ENCODE measurements at places on chromosomes 1 and 21. TPM values are rescaled to one million over a fixed set of nuclear protein-coding genes. Genes with fewer than 3 reads are reported as not detected.

Gene PTPRC
- 946 TPM for total RNA-seq

Gene TFF2
- not detected for total RNA-seq

Gene ABCA4
- not detected for total RNA-seq

Gene DNM3
- total RNA-seq = 5.5 TPM

Gene ITGB2
- total RNA-seq = 411 TPM

Gene AK5
- total RNA-seq = 7.3 TPM

Gene PLA2G5
- total RNA-seq = not detected

Gene HES3
- not detected for total RNA-seq

Gene LENEP
- total RNA-seq = not detected

Gene OR2L8
- total RNA-seq = 0.42 TPM

Gene SLC25A24
- total RNA-seq = 15.6 TPM

Gene CELA2A
- not detected for total RNA-seq

Data from CD4-positive, CD25-positive, alpha-beta regulatory T cell (primary cell).